ENCODE measurements at places on chromosomes 1 and 21. TPM values are rescaled to one million over a fixed set of nuclear protein-coding genes. Genes with fewer than 3 reads are reported as not detected.

Gene UMODL1
- polyA plus RNA-seq: not detected

Gene SRGAP2
- polyA plus RNA-seq: 19.3 TPM

Gene C1QTNF12
- polyA plus RNA-seq: not detected

Gene NBPF14
- 3.2 TPM for polyA plus RNA-seq

Gene SEMA6C
- 3.1 TPM for polyA plus RNA-seq

Gene FAAH
- 1.2 TPM for polyA plus RNA-seq

Gene SLFNL1
- 0.16 TPM for polyA plus RNA-seq

DNA sequence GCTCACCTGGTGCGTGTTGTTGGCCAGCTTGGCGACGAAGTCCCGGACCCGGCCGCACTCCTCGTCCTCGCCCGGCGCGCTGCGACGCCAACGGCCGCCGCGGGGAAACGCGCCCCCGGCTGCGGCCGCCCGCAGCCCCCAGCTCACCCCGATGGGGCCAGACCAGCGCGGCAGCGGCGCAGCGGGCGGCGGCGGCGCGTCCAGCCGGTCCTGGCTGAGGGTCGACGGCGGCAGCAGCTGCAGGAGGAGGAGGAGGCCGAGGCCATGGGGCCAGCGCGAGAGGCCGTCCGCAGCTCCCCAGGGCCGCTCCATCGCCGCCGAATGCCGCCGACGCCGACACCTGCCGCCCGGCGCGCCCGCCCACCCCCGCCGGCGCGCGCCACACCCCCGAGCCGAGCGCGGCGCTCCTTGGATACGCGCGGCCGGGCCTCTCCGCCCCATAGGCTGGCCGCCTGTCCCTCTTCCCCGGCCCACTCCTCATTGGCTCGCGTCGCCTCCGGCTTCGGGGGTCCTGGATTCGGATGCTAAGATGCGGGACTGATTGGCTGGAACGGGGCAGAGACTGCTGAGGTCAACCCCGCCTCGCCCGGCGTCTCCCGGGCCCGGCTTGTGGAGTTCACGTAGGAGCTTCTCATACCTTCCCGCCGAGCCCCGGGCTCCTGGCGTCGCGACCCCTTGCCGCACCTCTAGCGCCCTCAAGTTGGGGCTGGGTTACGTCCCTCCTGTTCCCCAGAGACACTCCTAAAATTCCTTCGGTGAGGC is at the start of gene SORT1:
SORT1 (minus strand) TSS at position 338 of the 762 bp plus-strand sequence; CDS start at position 312, 26 bp downstream.
- DNase-seq: peak; percentile 96

GRCh38 chr1:90781534-90781933 is 64.4 kb upstream of the BARHL2 start:
- no peak for DNase-seq

GRCh38 chr1:65355031-65355712 is 45.8 kb downstream of the DNAJC6 start:
- no peak for DNase-seq

GRCh38 chr21:30268608-30269197 is 14.0 kb downstream of the KRTAP24-1 start:
- DNase-seq: peak; percentile 5

- DNase-seq: no peak
Measured at GRCh38 chr1:198199105-198199504, 42.3 kb downstream of the NEK7 start.

DNA sequence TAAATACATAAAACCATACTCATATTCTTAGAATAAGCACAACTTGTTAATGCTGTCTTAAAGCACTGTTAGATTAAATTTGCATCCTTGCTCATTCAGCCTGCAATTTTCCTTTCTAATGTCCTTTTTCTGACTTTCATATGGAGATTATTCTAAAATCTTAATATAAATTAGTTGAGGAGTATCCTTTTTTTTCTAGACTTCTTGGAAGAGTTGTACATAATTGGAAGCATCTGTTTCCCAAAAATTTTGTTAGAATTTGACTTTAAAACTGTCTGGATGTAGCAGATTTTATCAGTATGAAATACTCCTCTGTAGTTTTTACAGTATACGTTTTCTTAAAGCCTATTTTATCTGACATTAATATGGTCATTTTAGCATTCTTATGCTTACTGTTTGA is 9.7 kb downstream of the KIFAP3 start:
- DNase-seq: no peak

DNA sequence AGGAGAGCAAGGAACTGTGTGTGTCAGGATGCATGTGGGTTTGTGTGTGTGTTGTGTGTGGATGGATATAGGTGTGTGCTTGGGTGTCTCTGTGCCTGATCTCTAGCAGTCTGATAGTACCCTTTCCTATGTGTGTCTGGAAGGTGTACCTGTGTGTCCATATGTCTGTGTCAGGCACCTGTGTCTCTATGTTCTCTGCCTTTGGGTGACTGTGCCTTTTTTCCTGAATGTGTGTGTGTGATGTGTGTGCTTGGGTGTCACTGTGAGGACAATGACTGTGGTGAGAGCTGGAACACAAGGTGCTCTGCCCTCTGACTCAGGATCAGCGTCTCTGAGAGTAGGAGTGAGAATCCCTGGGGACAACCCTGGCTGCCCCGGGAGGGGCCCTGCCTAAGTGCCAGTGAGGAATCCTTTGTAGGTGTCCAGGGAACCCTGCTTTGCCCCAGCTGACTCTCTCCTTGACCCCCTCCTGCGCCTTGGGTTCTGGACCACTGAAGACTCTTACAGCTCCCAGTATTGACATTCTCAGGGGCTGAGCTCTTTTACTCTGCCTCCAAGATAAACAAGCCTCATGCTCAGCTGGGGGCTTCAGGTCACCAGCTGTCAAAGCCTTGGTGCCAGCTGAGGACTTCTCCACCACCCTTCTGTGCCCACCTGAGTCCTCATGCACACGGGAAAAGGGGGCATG is 735 bp upstream of the EFNA3 start:
- DNase-seq: no peak

DNA sequence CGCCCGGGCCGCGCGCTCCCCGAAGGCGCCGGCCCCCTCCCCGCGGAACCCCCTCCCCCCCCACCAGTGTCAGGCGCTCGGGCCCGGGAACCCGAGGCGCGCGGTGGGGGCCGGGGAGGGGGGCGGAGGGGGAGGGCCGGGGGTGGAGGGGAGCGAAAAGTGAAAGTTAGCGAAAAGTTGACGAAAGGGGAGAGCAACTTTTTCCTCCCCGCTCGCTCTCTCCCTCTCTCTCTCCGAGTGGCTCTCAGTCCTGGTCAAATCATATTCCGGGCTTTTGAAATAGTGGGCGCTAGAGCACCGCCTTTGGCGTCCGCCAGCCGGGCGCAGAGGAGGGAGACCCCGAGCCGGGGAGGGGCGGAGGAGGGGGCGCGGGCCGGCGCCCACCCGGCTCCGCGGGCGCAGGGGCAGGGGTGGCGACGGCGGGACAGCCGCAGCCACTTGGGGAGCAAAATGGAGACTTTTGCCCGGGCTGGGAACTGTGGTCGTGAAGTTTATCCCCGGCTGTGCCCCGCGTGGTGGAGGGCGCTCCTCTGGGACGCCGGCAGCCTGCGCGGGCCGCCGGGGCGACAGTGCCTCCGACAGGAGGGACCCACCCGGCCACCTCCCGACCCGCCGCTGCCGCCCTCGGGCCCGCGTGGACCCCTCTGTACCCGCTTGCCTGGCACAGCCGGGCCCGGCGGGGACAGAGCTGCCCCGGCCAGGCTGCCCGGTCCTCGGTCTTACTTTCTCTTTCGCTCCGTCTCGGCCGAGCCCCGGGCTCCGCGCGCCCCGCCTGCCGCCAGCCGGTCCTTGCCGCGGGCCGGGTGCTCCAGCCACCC is 697 bp downstream of the PRDM16 start:
- peak; percentile 65 for DNase-seq

DNA sequence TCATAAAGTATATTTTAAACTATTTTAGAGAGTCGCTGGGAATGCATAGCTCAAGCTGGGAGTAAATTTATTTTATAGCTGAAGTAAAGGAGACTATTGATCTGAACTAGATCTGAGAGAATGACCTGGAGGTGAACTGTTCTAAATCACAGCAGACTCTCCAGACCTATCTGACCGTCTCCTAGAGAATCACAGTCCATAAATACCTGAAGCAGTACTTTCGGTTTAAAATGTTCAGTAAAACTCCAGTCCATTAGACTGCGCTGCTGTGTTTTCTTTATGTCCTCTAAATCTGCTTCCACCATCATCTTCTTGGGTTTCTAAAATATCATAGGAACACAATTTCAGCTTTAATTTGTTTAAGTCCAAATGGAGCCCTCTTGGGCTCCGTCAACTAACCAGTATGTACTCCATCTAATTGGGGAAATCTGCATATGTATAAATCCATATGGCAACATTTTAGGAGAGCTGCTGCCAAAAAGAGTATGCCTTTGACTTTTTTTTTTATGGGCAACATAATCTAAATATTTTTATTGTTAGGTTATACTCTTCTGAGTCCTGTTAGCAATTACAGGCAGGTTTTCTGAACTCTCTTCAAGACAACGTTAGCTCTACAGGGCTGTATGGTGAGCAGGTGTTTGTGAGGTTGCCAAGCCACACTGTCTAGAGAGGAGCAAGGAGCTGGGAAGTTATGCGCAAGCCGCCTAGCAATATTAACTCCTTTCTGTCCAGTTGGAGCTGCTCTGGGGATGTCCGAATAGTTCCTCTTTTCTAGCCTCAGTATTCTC is 111.2 kb downstream of the SPAG17 start:
- DNase-seq: no peak

DNA sequence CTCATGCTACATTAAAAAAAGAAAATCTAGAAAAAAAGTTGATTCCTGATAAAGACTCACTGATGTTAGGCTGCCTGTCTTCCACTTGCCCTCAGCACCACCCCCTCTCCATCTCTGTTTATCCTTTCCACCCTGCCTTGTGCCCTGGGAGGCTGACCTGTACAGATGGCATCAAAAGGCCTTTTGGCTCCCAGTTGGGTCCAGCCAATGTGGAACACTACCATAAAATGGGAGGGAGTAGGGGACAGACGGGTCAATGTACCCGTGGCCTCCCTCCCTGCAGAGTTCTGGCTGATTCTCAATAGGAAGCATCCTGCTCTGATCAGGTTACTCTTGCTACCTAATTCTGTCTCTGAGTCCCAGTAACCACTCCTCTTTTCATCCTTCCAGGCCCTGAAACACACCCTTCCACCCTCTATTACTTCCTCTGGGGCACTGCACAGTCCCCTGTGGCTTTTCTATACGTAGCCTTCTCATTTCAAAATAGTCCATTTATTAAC is 300.0 kb downstream of the HHIPL2 start:
- no peak for DNase-seq

DNA sequence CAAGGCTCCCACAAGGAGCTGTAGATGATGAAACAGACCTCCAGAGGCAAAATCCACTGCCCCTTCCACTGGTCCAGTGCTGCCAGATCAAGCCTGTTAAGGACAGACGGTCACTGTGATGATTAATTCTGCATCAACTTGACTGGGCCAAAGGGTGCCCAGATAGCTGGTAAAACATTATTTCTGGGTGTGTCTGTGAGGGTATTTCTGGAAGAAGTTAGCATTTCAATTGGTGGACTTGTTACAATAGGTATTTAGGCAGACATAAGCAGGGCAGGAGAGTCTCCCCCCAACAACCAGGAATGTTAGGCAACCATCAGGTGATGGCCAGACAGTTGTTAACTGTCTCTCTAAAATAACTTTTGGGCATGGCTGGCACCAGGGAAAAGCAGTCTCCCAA is 40.9 kb upstream of the GALNT2 start:
- DNase-seq: no peak

DNA sequence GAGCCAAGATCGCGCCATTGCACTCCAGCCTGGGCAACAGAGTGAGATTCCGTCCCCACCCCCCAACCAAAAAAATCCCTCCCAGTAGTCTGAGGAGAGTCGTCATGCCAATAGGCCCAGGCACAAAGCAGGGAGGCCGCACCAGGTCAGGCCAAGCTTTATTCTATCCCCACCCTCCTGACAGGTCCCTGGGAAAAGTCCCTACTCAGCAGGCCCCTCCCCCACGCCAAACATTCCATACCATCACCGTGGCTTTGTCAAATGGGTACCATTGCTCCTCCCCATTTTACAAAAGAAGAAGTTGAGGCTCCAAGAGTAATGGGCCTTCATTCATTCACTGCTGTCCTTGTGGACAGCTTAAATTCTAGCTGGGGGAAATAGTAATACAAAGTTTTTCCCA is 5.3 kb downstream of the GPR3 start:
- no peak for DNase-seq

DNA sequence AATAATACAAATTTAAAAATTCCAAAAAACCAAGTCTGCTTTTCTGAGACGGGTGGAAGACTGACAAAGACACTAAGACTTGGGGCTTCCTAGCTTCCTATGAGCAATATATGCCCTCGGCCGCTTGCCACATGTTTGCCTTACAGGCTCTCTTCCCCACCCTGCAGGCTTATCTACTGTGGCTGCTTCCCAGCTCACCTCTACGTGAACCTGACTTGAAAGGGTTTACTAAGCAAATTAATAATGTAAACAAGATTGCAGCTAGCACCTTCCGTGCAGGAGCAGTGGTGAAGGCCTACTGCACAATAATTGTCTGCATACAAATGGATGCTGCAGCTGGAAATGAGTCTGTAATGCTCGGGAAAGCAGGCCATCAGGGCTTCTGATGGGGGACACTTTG is 152.9 kb upstream of the DAB1 start:
- no peak for DNase-seq

- no peak for DNase-seq
Measured at GRCh38 chr21:46189959-46190490, 5.8 kb upstream of the SPATC1L start.

- peak; percentile 56 for DNase-seq
Measured at GRCh38 chr1:203063287-203063686, 22.5 kb downstream of the MYOG start.

- DNase-seq: peak; percentile 13
Measured at GRCh38 chr1:101407505-101408211, 170.8 kb downstream of the S1PR1 start.

DNA sequence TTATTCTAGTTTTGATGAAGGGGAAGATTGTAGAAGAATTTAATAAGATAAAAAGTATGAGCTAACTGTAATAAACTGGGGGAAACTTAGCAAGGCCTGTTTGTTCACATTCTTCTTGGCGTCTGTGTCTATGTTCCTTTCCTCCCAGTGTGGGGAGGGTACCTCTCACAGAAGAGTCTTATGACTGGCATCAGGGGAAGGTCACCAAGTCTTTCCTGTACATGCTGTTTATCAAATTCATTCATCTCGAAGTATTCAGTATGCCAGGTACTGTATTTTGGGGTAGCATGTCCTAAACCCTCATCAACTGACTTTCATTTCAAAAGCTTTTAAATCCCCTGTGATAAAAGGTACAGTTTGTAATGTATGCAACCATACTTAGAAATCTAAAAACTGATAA is 78.4 kb downstream of the HS2ST1 start:
- DNase-seq: no peak

- DNase-seq: no peak
Measured at GRCh38 chr1:197307551-197307950, 39.5 kb downstream of the CRB1 start.

GRCh38 chr1:38132681-38133080 is 86.1 kb upstream of the POU3F1 start:
- no peak for DNase-seq

- peak; percentile 16 for DNase-seq
Measured at GRCh38 chr1:213244664-213245091, 193.6 kb downstream of the RPS6KC1 start.

DNA sequence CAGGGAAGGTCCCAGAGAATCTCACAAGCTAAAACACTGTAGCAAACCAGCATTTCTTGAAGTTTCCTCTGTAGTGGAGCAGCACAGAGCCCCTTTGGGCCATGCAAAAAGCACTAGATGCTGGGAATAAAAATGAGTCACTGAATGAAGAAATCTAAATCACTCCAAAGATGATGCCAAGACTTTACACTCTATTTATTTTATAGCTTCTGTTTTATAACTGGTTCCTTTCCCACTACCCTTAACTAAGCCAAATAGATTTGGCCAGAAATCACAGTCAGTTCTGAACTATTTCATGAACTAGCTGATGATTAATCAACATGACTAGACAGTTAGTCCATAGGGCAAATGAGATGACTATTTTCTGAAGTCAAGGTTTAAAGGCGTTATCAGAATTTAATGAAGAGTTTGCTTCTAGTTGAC is 89.5 kb downstream of the SCMH1 start:
- no peak for DNase-seq

Data from SK-N-SH (cell line).